ENCODE measurements at places on chromosomes 7 and 10.

- DNase-seq: no peak
These were observed 3.4 kb downstream of the PHYH start for GRCh38 chr10:13296476-13296875.

GRCh38 chr10:3830946-3831345 is 45.9 kb upstream of the KLF6 start:
- no peak for DNase-seq

DNA sequence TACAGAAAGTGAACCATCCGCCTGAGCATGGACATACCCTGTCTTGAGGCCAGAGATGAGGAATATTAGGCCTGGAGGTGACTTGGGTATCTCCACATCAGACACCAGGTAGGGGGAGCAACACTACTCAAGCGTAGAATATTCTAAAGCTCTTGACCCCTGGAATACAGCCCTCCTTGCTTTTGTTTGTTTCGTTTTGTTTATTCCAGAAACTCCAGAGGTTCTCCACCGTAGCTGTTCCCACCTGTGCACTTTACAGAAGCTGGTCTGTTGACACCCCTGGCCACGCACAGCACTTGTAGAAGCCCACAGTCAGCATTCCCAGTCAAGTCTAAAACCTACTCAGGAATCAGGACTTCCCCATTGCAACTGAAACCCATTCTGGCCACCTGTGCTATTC is 139.6 kb upstream of the NEBL start:
- DNase-seq: no peak

GRCh38 chr10:78066012-78066411 is 32.3 kb downstream of the RPS24 start:
- no peak for DNase-seq

DNA sequence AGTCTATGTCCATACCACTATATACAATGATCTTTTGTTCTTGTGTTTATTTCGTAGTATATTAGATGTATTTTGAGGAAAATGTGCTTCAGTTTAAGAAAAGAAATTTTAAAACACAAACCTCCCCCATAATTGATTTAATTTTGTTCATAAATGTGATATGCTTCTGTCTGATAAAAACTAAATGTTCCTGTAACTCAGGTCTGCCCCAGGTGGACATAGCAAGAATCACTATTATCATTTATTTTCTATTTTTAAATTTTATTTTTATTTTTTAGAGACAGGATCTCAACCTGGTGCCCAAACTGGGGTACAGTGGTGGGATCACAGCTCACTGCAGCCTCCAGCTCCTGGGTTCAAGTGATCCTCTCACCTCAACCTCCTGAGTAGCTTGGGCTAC is 43.2 kb downstream of the BEND7 start:
- DNase-seq: peak; percentile 3

DNA sequence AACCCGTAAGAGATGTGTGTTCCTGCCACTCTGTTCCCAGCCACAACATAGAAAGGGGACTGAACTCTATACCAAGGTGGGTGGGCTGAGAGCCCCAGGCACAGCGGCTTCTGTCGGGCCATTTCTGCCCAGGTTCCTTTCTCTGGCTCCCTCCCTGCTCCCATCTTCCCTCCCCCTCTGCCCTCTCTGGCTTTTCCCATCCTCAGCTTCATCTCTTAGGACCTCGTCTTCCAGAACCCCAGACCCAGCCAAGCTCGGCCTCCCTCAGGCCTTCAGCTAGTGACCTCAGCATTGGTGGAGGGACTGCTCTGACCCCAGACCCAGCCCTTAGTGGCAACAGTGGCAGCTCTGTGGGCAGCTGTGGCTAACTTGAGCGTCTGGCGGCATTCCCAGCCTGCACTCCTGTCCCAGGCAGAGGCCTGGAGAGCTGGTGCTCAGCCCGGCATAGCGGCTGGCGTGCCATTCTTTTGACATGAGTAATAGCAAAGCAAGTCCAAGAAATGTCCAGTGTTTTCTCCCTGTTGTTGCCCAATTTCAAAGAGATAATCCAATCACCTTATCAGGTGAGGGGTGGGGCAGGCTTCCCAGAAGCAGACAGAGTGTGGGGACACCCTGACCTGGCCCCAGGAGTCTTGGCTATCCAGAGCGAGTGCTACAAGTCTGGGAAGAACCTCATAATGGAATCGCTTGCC is 15.9 kb downstream of the PTPRE start:
- peak; percentile 81 for DNase-seq

- peak; percentile 27 for DNase-seq
These were observed 49.2 kb downstream of the ADRA2A start for GRCh38 chr10:111126077-111126476.

DNA sequence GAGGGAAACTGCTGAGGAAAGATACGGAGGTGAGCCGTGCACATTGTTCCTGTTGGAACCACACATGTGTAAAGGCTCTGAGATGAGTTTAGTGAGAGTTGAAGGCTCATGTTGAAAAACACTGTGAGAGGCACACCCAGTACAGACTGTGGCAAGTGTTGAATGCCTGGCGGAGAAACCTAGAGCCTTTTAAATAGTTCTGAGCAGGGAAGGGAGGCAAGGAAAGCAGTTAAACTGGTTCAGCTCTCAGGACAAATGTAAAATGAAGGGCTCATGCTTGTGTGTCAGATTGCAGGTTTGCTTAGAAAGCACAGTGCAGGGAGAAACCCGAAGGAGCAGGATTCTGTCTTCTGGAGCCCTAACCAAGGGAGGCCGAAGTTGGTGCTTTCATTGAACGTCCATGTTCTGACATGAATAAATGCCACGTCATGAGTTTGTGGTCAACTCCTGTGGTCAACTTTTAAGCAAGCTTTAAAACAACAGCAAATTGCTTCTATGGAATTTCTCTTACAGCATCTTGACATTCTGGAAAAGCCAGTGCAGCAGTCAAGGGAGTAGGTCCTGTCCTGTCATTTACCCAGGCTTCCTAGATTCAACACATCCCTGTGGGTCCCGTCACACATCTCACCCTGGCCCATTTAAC is 650.9 kb upstream of the GALNT17 start:
- no peak for DNase-seq

GRCh38 chr10:47262606-47263533 is 37.1 kb upstream of the GDF10 start:
- no peak for DNase-seq

GRCh38 chr10:124565565-124566221 is 104.1 kb downstream of the LHPP start:
- no peak for DNase-seq

DNA sequence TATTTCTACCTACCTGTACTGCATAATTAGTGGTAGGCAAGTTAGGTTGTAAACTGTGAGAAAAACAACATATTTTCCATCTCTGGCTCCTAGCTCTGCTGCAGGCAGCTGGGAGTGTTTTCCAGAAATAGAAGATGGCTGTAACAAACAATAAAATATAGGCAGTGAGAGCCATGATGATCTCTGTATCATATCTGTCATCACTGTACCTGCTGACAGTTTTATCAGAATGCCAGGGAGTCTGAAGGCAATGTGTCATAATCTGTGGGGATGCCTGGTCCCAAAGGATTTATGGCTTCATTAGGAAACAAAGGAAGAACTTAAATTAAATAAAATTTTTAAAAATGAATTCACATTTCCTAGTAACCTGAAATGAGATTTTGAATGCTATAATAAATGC is 160.9 kb upstream of the SMIM30 start:
- DNase-seq: no peak

- DNase-seq: no peak
These were observed 665.4 kb upstream of the PHF14 start for GRCh38 chr7:10308276-10308675.

- no peak for DNase-seq
These were observed 27.3 kb upstream of the INHBA start for GRCh38 chr7:41730161-41730560.

- DNase-seq: no peak
These were observed 186.5 kb upstream of the SEMA3E start for GRCh38 chr7:83835424-83835823.

- DNase-seq: no peak
These were observed 1.8 kb upstream of the PPIF start for GRCh38 chr10:79345241-79346011.

- no peak for DNase-seq
These were observed 34.1 kb downstream of the HIF1AN start for GRCh38 chr10:100569687-100570481.

DNA sequence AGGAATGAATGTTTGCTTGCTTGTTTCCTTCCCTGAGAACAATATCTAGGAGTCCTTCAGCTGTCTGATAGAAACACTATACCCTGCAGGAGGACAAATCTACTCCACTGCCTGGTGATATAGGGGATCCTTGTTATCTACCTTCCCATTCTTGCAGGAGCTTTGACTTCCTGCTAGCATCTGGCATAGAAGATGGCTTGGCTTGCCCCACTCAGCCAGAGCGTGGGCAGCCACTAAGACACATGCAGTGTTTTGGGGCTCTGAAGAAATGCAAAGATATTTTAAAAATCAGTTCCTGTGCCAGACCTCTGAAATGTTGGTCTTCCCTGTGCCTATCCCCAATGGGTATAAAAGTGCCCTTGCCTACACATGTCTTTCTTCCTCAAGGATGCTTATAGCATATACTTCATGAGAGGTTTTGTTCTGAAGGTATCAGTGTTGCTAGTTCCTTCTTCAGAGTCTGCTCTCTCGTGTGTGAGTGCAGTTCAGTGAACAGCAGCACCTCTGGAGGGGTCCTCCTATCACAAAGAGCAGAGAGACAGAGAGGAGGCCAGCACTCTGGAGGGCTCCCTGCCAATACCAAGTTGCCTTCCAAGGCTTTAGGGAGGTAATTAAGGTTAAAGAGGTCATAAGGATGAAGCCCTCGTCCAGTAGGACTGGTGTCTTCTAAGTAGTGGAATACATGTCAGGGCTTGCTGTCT is 149.1 kb upstream of the CALCR start:
- no peak for DNase-seq

GRCh38 chr7:1889556-1890181 is 219.6 kb downstream of the ELFN1 start:
- no peak for DNase-seq

- DNase-seq: peak; percentile 81
These were observed 52.5 kb upstream of the NFKB2 start for GRCh38 chr10:102342958-102343357.

GRCh38 chr7:30321882-30322192 is 37.4 kb downstream of the ZNRF2 start:
- no peak for DNase-seq

DNA sequence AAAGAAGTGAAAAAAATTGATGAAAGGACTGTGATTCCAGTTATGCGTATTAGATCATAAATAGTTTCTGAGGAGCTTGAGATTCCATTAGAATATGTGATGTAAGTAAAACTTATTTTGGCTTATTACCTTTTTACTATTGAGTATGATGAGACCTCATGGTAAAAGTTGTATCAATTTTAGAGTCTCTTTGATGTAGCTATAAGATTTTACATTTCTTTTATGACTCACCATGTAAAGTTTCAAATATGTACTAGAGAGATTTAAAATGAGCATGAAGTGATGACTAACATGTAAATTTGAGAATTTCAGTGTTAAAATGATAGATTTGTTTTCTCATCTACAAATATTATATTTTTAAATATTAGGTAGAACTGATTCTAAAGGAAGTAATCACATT is 276.5 kb downstream of the OTUD1 start:
- DNase-seq: no peak

DNA sequence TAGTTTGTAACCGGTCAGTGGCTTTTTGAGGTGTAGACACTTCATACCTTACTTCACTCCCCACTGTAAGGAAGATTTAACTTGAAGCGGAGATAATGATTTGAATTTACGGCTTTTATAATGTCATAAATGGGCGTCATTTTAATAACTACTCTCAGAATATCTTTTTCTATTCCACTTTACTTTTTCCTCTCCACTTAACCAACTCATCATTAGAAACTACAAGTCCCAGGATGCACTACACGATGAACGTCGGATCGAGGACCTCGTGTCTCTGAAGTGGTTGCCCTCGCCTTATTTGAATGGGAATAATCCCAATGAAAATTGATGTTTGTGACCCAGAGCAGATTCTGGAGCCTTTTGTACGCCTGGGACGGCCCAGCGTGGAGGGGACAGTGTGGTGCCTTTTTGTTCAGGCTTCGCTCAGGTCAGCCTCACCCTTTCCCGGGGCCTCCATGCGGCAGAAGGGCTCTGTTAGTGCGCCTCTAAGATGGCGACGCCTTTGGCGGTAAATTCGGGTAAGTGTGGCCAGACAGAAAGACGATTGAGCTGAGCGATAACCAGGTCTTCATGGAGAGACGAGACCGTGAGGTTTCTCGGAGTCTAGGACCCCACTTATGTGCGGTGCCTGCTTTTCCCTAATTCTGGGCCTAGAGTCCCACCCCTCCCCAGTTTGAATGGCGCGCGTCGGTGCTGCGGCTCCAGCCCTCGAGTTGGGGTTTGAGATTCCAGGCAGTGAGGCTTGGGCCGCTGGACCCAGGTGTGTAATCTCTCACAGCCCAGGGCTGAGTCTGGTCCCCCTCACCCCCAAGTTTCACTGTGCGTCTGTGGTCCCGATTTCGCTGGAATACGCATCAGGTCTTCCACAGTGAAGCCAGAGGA is at the start of gene NUP205:
NUP205 (plus strand) TSS at position 463 of the 882 bp plus-strand sequence; CDS start at position 491, 28 bp downstream.
- DNase-seq: peak; percentile 99

DNA sequence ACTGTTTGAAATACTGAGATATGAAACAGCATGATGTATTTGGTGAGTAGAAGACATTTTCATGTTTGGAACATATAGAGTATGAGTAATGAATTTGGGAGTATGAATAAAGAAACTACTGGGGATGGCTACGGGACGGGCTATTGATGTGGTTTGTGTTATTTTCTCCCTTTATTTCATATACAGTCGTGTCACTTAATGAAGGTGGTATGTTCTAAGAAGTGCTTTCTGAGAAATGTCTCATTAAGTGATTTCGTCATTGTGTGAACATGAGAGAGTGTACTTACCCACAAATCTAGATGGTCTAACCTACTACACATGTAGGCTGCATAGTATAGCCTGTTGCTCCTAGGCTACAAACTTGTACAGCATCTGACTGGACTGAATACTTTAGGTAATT is 106.3 kb downstream of the CCNY start:
- no peak for DNase-seq

- DNase-seq: peak; percentile 24
These were observed at the start of gene VWDE for GRCh38 chr7:12403287-12404181. Gene VWDE (minus strand): TSS chr7:12403865. CDS start chr7:12403716, 149 bp downstream.

DNA sequence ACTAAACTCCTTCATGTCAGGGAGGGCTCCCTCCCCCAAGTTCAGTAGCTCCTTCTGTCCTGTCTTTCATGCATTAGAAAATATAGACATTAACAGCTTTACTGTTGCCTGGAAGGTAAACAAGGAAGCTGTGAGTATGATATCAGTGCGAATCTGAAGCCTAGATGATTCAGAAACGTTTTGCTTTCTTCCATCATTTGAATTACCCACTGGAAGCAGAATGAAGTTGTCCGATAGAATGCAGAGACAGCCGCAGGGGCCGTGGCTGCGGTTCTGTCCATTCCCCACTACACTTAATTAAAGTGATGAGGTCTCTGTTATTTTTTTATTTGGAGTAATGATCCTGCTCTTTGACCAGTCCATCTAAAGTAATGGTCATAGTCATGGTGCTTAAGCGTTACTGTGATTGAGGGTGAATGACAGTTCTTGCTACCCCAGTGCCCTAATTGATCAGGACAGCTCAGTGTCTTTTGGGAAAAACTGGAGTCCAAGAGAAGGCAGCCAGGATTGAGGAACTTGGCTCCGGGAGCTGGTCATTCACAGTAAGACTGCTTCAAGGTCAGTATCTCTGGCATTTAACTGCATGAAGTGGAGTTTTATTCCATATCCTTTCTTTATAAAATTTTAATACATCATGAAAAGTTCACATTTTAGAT is 69.9 kb downstream of the PTPRE start:
- DNase-seq: no peak

- DNase-seq: no peak
These were observed 6.5 kb upstream of the RABGEF1 start for GRCh38 chr7:66734006-66734405.

GRCh38 chr10:3042589-3042988 is 24.8 kb upstream of the PFKP start:
- no peak for DNase-seq

All from kidney glomerular epithelial cell (primary cell).